ENCODE measurements at places on chromosomes 12 and 14. TPM values are rescaled to one million over a fixed set of nuclear protein-coding genes. Genes with fewer than 3 reads are reported as not detected.

PDZRN4 gene
- 0.25 TPM for total RNA-seq

CD69 gene
- total RNA-seq, result 0.25 TPM

LYZ gene
- total RNA-seq, result not detected

ZNF891 gene
- 2.0 TPM for total RNA-seq

CCDC177 gene
- not detected for total RNA-seq

FGD4 gene
- 30.6 TPM for total RNA-seq

PDE3A gene
- under 0.01 TPM for total RNA-seq

NFKBIA gene
- total RNA-seq, result 213 TPM

KCNA5 gene
- total RNA-seq, result not detected

TMCC3 gene
- total RNA-seq, result 19.4 TPM

DNA sequence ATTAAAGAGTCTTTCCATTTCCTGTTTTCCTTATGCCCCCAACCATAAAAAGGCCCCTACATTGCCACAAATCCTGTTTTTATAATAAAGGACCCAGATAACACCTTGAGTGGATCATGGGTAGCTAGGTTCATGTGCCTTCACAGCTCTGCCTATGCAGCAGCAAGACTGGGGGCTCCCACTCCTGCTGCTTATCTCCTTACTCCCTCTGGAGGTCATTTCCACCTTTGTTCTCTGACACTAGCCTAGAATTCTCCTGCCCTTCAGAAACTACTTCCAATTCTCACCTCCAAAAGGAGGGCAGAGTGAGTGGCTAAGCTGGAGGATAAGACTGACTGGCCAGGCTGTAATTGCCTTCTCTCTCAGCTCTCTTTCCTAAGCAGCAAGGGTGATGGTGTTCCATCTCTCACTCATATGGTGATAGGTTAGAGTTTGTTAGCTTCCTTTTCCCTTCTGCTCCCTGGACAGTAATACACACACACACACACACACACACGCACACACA is 20.0 kb upstream of the STAC3 start:
- DNase-seq, result no peak

DNA sequence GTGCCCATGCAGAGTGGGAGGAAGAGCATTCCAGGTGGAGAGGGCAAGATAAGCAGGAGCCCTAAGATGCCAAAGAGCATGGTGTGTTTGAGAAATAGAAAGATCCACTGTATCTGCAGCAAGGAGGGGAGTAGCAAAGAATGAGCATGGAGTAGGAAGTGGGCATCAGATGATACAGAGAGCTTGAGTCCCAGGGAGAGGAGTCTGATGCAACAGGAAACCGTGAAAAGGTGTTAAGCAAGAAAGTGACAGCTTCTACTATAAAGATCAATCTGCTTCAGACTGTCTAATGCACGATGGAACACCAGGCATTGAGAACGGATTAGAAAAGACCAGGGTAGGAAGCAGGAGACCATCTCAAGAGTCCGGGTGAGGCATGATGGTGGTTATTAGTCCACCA is 12.3 kb upstream of the GPRC5D start:
- no peak for DNase-seq

DNA sequence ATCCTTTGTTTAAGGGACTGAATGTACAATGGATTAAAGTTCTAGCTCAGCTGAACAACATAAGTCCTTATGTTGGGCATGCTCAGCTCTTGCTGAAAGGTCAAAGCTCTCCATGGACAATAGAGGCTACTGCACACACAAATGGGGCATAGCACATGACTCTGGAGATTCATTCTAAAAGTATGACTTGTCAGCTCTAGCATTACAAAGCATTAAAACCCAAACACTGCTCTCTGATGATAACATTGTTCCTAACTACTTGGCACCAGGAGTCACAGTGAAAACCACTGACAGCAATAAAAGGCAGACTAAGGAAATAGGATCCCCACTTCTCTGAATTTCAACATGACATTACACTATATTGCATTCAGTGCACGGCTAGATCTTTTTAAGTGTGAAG is 21.9 kb upstream of the FSCB start:
- no peak for DNase-seq

- DNase-seq, result peak; percentile 54
Observed at GRCh38 chr12:45518291-45519235, 210.9 kb upstream of the ARID2 start.

GRCh38 chr12:6970096-6970527 is 352 bp downstream of the PHB2 start:
- no peak for DNase-seq

DNA sequence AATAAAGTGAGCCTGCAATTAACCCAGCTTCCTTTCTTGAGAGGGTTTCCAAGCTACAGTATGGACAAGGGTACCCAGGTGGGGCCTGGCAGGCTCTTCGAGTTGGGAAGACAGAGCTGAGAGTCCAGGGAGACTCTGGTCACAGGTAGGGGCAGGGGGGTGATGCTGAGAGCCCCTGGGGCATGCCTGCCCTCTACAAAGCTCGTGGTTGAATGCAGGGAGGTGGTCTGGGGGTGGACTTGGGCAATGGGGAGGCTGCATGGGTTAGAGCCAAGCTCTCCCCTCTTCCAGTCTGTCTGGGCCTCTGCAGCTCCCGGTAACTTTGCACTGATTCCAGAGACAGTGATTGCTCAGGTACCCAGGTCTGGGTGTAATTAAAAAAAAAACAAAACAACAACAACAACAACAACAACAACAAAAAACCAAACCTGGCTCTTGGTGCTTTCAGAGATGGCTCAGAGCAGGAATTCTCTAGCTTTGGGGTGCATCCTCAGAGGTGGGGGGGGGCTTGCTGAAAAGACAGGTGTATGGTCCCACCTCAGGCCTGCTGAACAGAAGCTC is 30.8 kb upstream of the PPP2R5C start:
- DNase-seq, result no peak

GRCh38 chr14:71143381-71144290 is 236.4 kb downstream of the PCNX1 start:
- peak; percentile 78 for DNase-seq

DNA sequence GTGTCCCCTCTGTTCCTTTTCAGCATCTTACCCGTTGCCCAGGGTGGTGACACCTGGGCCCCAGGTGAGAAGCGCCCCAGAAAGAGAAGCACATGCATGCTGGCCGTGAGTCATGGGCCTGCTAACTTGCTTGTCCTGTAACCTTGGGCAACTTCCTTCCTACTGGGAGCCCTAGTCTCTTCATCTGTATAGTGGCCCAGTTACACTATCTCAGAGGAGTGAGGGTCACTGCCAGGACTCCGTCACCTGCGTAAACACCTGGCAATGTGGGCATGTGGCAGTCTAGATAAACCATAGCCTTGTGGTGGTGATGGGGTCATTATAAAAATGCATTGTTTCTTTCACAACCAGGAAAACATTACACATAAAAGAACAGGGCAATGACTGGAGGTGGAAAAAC is 125.2 kb downstream of the SLC25A47 start:
- DNase-seq, result no peak

DNA sequence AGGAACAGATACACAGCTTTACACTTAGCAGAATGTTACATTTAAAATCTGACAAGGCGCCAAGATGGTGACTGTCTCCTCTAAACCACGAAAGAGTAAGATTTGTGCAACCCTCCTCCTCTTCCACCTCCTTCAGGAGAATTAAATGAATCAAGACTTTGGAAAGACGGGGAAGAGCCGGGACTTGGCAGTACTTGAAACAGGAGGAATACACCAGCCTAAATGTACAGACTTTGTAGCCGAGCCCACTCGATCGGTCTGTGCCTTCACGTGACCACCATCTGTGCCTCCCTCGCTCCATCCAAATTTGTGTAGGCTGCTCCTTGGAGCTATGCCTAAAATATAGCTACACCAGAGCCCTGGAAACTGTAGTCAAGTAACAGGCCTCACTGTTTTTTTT is 38.3 kb downstream of the SSPN start:
- no peak for DNase-seq

GRCh38 chr12:28191051-28192048 is 1.1 kb downstream of the CCDC91 start:
- DNase-seq, result peak; percentile 68

- DNase-seq, result no peak
Observed at GRCh38 chr12:4148418-4149056, 125.0 kb upstream of the CCND2 start.

- DNase-seq, result no peak
Observed at GRCh38 chr14:41878321-41878720, 271.6 kb downstream of the LRFN5 start.

DNA sequence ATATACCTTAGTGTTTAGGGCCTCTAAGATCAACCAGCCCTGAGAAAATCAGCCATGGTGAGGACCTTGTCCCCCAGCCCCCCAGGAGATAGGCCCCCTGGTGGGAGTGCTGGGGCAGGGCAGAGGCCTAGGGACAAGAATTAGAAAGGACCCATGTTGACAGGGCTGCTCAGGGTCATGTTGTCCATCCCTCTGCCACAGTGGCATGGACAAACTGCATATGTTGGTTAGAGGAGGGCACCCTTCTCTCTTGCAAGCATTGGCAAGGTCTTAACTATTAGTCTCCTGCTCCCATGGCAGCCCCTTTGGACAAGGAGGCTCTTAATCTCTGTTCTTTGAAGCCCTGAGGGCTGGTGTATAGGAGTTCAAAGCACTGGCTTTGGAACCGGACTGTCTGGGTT is 755 bp upstream of the PTPN6 start:
- no peak for DNase-seq

DNA sequence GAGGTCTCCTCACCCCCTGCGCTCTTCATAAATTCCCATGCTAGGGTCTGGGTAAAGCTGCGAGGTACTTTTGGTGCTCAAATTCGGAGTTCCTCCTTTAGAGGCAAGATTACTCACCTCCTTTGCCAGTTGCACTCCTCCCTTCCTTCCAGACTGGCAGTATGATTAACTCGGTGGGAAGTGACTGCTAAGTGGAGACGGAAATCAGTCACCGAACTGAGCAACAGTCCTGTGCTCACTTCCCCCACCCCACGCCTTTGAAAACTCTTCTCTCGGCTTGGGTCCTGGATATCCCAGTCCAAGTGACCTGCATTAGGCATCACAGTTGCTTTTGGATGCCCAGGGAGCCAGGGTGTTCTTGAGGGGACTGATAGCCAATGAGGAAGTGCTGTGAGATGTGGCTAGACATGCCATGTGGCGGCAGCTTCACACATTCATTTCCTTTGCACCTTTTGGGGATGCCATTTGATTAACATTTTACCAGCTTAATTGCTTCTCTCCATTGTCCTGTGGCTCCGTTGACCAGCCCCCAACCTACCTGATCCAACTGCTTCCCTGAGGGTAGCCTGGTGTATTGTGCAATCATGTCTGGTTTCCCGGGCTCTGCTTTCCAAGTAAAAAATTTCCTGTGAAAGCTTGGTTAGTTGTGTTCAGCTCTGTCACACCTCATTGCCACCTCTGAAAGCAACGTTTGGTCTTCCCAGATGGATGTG is 840 bp downstream of the PNP start:
- peak; percentile 92 for DNase-seq

GRCh38 chr12:63968673-63969072 is 124.2 kb downstream of the SRGAP1 start:
- DNase-seq, result no peak

GRCh38 chr12:49847161-49847560 is 4.3 kb upstream of the BCDIN3D start:
- DNase-seq, result no peak

DNA sequence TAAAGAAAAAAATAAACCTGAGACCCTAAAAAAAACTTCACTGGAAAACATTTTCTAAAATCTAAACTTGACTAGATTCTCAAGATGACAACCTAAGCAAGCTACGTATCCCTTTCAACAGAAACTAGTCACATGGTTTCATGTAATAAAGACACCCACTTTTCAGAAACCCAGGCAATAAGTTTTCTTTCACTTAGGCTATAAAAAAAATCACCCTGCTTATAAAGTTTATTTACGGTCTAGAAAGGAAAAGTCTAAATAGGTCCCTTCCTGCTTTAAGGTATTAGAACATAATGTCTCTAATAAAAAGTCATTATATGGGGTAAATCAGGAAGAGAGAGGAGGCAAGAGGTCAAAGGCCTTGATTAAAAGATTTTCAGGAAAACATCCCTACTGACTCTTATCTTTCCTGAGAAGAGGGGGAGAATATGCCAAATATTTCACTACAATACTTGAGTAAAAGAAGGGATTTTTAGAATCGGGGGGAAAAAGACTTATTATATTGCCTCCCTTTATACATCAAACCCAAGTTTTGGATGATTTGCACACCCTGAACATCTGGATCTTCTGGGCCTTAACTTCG is 9.5 kb downstream of the CLIP1 start:
- DNase-seq, result no peak

DNA sequence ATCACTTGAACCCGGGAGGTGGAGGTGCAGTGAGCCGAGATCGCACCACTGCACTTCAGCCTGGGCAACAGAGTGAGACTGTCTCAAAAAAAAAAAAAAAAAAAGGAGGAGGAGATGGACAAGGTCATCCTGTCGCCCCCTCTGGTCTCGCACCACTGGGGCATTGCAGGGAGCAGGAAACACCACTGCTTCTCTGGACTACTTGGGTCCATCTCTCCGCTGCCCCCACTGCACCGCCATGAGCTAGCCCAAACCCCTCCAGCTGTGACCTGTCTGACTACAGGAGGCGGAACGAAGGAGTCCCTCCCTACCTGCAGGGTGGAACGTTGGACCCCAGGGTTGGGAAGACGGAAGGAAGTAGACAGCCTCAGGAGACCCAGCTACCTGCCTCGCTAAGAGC is 18.2 kb upstream of the FAM222A start:
- no peak for DNase-seq
